ENCODE measurements at places on chromosomes 16 and 17.

DNA sequence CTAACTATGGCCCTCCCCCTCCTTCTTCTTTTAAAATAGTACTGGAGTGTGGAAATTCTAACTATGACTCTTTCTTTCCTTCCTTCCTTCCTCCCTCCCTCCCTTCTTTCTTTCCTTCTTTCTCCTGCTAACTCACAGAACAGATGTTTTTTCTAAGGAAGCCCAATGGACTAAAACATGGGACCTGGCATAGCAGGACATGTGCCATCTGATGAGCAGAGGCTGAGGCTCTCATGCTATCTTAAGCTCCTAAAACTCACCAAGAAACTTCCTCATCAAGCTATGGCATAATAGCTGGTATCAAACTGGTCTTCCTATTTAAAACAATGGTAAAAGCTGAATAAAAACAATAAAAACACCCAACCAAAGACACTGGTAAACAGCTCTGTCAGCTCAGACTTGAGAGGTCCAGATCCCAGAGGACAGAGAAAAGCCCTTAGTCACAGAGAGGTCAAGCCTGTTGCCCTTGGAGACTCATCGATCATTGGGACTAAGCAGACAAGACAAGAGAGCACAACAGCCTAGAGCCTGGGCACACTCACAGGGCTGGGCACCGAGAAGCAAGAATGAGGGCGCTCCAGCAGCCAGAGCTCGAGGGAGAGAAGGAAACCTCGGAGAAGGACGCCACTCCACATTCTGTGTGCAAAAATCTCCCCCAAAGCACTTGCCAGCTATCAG, 27.6 kb downstream of the SLC38A10 start:
- no peak for DNase-seq

- DNase-seq, result no peak
These were observed 24.2 kb downstream of the EMP2 start for GRCh38 chr16:10556236-10556635.

DNA sequence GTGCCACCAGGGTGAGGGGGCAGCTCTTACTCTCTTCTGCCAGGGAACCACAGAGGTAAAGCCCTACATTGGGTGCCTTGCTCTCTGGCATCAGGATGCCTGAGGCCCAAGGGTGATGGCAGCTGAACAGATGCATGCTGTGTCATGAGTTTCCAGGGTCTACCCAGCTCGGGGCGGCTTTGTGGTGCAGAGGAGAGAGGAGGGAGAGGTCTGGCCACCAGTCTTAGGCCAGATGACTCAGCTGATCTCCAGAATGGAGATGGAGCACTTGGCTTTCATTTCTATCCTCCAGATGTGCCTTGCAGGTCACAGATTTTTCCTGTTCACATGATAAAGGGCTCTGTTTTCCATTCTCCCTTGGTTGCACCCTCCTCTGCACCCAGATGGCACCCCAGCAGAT, 23.6 kb upstream of the USP22 start:
- no peak for DNase-seq

DNA sequence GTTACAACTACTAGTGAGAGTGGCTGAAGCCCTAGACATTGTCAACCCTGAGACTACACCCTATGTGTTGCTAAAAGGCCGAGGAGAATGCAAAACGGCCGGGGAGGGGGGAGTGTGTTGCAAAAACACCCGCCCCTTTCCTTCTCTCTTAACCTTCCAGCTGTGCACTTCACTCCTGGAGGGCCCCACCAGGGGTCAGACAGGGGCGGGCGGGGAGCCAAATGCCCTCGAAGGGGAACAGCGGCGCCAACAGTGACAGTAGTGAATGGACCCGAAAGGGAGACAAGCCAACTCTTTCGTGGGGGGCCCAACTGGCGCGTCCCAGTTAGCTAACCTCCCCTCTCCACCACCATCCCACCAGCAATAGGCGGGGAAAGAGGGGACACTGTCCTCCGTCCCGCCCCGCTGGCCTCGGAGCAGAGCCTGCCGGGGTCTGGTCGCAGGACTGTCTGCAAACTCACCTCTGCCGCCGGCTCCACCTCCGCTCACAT, 352 bp downstream of the MARF1 start:
- DNase-seq, result peak; percentile 59

GRCh38 chr17:11853321-11854151, 143.7 kb downstream of the ZNF18 start:
- no peak for DNase-seq

- DNase-seq, result no peak
These were observed 104.7 kb downstream of the PITPNC1 start for GRCh38 chr17:67481808-67482207.

DNA sequence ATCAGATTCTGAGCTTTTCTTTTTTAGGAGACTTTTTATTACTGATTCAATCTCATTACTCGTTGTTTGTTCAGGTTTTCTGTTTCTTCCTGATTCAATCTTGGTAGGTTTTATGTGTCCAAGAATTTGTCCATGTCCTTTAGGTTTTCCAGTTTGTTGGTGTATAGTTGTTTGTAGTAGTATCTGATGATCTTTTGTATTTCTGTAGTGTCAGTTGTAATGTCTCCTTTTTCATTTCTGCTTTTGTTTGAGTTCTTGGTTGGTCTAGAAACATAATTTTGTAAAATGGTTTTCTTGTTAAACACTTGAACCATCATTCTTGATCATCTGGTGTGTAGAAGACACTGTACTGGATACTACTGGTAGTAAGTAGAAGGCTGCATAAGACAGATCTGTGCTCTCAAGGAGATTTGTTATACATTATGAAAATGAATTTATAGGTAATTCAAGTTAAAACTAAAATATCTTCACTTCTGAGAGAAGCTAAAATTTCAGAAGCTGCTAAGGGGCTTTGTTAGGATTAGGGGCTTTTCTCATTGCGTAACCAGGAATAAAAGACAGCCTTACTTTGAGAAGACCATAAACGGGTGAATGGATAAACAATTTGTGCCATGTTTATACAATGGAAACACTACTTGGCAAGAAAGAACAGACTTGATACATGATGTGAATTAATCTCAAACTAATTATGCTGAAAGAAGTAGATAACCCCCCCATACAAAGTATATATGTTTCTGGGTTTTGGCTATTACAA, 44.0 kb downstream of the NSRP1 start:
- DNase-seq, result no peak

GRCh38 chr16:88339930-88340754, 42.6 kb upstream of the ZNF469 start:
- no peak for DNase-seq

DNA sequence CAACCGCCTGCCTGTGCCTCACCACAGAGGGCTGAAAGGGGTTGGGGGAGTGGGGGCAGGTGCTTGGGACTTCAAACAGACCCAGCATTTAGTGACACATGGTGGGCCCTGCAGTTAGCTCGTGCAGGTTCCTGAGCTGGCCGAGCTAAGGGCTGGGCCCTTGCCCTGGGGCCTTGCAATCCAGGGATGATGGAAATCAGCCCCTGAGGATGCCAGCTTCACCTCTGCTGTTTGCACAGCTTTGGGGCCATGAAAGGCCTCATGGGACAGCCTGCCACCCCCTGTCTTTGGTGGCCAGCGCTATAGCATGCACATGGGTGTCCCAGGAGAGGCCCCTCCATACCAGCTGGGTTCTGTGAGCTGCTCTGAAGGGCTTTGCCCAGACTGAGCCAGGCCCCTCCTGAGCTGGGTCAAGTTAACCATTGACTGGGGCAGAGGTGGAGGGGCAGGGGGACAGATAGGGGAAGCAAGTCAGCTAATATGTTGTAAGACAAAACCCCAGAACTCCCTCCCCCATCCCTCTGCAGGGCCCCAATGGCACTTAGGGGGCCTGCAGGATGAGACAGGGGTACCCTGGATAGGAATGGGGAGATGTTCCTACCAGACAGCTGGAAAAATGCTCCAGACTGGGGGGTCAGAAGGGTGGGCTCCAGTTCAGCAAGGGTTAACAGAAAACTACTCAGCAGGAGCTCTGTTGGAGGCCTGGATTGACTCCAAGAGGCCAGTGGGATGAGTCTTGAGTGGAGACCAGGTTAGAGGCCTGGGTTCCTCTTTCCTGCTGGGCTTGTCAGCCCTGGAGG, 692 bp downstream of the PRR15L start:
- no peak for DNase-seq

DNA sequence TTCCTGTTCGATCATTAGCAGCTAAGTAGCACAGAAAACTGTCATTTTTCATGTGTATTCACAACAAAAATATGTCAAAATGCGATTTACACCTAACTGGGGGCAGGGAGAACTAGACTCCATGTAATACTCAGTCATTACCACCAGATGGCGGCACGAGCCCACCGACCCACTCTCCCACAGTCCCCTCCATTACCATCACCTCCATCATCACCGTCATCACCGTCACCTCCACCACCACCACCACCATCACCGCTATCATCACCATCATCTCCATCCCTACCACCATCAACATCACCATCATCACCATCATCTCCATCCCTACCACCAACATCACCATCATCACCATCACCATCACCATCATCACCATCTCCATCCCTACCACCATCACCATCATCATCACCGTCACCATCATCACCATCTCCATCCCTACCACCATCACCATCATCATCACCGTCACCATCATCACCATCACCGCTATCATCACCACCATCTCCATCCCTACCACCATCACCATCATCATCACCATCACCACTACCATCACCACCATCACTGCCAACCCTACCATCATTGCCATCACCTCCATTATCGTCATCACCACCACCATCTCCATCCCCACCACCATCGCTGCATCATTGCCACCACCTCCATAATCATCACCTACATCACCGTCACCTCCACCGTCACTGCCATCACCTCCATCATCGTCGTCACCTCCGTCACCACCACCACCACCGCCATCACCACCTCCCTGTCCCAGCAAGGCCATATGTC, 14.4 kb downstream of the NDUFAF8 start:
- DNase-seq, result peak; percentile 44

DNA sequence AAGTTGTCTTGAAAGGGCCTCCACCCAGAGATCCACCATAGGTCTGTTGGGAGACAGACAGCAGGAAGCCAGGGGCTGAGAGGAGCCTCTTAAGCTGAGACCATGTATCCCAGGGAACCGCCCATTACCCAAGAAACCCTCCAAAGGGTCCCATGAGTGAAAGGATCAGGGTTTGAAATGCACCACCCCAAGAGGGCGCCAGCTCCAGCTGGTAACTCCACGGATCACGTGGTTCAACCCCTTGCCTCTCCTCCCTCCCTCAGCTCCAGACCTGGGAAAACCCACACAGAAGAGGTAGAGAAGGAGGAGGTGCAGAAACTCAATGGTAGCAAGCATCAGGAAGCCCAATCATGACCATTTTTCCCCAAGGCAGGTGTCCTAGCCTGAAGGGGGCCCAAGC, 148.7 kb downstream of the AIPL1 start:
- DNase-seq, result no peak

- no peak for DNase-seq
These were observed 25.1 kb upstream of the ADGRG1 start for GRCh38 chr16:57603115-57604024.

GRCh38 chr17:38711792-38712571, 6.9 kb downstream of the MLLT6 start:
- no peak for DNase-seq

DNA sequence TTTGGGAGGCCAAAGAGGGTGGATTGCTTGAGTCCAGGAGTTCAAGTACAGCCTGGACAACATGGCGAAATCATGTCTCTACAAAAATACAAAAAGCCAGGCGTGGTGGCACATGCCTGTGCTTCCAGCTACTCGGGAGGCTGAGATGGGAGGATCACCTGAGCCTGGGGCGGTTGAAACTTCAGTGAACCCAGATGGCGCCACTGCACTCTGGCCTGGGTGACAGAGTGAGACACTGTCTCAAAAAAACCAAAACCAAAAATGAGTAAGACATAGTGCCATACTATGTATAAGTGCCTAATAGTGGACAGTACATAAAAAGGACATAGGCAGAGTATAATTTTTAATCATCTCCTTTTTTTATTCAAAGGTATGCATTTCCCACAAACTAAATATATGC, 4.0 kb downstream of the CTC1 start:
- no peak for DNase-seq

GRCh38 chr16:75088216-75088615, 28.4 kb downstream of the LDHD start:
- DNase-seq, result no peak

GRCh38 chr16:15880434-15881308, 7.7 kb downstream of the CEP20 start:
- no peak for DNase-seq

GRCh38 chr17:77579682-77580081, 378.8 kb upstream of the TNRC6C start:
- DNase-seq, result no peak

DNA sequence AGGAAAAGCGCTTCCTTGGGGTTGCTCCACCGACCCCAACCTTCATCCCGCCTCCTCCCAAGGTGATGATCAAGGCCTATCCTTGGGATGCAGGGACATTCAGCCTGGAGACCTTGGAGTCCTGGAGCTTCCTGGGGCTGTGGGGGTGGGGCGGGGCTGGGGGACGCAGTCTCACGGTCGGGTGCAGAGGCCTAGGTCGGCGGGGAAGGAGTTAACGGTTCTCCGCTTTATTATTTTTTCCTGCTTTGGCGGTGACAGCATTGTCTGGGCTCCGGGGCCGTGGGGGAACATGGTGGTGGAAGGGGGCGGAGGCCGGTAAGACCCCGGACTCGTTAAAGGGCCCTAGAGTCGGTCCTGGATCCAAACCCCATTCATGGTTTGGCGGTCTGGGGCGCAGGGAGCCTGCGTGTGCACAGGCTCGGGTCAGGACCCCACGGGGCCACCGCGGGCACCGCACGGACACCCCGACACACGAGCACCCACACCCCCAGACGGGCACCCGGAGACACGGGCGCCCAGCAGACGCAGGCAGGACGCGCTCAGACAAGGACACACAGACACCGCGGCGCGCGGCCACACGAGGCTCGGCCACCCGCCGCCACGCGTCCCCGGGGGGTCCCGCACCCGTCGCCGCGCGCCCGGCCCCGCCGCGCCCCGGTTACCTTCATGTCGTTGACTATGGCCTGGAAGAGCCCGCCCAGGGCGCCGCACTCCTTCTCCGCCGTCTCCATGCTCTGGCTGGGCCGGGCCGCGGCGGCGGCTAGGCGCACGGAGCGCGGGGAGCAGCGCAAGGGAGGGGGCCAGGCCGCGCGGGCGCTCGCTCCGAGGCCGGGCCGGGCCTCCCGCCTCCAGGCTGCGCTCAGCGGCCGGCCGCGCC, 554 bp downstream of the MTSS2 start:
- no peak for DNase-seq

GRCh38 chr16:78513838-78514237, 414.4 kb downstream of the WWOX start:
- DNase-seq, result no peak

DNA sequence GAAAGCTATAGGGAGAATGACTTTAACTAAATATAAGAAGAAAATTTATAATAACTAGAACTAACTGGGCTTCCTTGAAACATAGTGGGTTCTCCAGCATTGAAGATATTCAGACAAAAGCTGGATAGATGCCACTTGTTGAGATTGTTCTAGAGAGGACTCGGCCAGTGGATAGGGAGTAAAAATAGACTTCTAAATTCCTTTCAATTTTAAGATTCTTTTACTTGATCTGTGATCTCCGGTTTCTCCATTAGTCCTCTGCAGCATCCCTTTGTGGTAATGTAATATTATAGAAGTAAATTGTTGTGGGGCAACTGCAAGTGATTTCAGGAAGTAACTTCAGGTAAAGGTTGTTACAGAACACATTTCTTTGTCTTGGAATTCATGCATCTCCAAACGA, 10.3 kb upstream of the RARA start:
- DNase-seq, result no peak

All from activated naive CD4-positive, alpha-beta T cell (primary cell).